T-helper 1 cell (primary cell): ENCODE measurements at places on chromosomes 3 and 15.

DNA sequence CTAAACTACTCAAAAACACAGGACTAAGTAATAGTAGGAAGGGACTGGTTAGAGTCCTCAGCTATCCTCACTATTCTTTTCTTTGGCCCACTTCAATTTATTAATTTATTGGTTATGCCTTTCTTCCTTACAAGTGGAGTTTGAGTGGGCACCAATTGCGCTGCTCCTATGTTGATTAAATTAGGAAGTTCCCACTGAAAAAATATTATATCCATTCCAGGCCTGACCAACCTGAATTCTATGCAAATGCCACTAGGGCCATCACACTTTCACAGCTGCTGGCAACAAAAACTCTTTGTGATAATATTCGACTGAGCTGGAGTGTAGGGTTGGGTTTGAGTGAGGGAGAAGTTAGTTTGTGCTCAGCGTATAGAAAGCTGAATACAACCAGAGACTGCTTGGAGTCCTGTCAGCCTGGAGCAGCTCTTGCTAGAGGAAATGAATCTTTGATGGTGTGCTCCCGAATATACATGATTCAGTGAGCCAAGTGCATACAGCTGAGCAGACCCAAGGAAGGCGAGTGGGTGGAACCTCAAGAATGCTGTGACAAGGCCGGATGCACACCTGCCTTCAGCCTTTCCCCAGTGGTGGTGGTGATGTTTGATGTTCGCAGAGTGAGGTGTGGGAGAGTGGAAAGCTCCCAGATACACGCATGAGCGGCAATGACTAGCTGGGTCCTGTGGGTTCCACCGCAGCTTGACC, 1.5 kb downstream of the ARHGEF3 start:
- DNase-seq: peak; percentile 73

- no peak for DNase-seq
Measured at GRCh38 chr3:43696441-43696840, 5.7 kb downstream of the ABHD5 start.

DNA sequence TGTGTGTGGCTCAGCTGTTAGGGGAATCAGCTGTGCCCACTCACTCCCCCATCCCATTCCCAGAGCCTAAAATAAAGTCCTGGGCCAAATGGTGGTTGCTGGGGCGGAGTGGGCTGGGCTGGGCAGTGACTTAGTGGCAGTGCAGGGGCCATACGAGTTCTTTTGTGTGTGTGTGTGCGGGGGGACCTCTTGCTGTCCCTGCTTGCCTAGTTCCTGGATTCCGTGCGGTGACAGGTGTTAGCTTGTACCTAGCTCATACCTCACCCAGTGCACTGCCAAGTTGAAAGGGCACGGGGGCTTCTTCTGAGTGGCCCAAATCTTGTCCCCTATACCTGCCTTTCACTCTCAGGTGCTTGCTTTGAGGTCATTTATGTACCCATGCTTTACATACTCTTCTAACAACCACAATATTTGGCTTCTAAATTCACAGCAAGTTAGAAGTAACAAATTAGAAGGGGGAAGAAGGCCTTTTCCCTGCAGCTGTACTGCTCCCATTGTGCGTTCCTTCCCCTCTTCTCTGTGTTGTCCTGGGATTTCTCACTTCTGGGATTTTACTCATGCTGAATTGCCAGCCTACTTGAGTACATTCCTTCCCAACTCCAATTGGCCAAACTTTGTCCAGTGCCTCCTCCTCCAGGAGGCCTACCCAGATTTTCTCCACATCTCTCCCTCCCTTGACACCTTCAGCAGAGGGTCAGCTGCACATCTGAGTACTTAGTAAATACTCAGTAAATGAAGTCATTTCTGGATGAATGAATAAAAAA, 66.3 kb upstream of the POLG start:
- no peak for DNase-seq

GRCh38 chr3:27578032-27578431, 93.8 kb upstream of the SLC4A7 start:
- DNase-seq: no peak

DNA sequence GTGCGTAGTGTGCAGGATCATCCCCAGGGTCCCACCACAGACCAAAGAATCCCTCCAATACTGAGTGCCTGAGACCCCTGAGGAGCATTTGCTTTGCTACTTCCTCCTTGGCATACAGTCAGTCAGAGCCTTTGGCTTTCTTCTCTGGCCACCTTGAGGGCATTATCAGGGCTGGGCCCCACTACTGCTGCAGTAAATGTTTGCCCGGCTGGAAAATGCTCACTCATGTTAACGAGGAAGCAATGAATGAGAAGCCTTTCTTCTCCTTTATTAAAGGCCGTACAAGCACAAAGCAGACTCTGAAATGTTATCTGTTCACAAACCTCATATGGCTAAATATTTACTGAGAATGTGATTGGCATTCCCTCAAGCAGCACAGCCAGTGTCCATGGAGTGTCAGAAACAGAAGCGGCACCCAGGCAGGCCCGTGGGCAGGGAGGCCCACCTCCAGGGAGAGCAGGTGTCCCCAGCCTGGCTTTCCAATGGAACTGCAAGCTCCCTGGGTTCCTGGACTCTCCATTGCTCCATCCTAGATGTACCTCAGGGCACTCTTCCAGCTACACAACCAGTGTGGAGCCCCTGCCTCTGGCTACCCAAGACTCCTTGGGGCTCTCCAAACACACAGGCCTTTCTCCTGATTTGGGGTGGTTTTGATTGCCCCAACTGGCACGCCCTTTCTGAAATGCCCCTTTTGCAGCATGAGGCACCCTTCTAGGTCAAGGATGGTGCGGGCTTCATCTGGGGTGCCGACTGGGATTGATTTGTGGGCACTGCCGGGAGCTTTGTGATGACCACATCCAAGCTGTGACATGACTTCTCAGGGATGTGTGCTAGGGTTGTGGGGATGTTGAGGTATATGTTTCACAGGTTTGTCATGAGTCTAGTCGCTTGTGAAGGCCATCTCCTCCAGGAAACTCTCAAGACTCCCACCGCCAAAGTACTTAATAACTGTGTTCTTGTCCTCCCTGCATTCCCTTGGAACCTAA, 195.6 kb downstream of the FAM43A start:
- DNase-seq: no peak

DNA sequence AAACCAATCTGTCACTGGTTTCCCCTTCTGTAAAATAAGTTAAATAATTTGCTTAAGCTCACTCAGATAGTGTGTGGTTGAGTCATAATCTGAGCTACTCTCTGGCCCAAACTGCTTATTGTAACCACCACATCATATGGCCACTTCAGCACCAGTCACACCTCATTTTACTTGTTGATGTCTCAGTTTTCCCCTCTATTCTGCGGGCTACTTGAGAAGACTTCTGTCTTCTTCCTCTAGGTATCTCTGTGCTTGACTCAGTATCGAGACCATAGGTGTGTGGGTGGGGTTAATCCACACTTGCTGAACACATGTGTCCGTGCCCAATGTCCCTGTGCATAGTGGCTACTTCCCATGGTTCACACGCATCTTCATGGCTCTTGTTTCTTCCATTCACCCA, 32.9 kb downstream of the CRYGS start:
- DNase-seq: no peak

- no peak for DNase-seq
Measured at GRCh38 chr3:43862992-43863805, 172.5 kb downstream of the ABHD5 start.

DNA sequence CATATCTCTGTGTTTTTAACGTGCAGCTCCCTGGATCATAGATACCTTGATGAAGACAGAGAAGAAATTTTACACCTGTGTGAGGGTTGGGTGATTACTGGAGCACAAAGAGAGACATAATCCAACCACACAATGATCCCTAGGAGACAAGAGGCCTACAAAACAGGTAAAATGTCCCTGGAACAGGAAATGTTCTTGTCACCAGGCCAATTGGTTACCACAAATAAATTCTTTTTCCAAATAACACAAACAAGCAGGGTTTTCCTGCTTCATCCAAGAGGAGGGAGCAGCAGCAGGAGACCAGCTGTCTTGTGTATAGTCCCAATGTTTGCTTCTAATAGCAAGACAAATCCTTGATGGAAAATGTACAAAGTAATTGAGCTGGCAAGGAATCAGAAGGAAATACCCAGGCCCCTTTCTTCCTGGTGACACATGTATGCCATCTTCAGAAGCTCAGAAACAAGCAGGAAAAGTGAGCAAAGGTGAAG, 1.4 kb downstream of the MGLL start:
- DNase-seq: no peak

GRCh38 chr3:189041482-189042090, 130.2 kb upstream of the TPRG1 start:
- peak; percentile 91 for DNase-seq

- DNase-seq: no peak
Measured at GRCh38 chr3:72744330-72744729, 103.9 kb downstream of the SHQ1 start.

DNA sequence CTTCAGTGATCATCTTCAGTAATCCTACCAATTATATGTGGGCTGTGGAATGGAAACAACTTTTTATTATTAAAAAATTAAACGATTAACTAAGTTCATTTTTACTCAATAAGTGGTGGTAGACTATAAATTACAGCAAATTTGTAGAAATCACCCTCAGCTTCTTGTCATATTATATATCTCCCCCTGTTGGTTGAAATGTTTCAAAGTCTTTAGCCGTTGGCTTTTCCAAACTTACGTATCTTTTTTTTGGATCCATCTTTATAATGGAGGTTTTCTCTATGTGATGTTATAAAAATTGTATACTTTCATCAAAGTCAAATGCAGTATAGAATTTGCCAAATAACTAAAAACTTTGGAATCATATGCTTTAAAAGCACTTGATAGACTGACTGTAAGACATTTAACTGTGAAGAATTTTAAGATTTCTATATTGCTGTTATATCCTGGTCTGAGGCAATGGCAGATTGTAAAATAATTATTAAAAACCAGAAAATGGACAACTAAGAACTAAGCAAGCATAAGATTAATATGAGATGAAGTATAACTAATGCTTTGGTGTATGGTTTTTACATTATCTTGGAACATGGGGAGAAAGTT, 44.7 kb downstream of the ATP11B start:
- DNase-seq: no peak

- peak; percentile 70 for DNase-seq
Measured at GRCh38 chr3:187740421-187741399, 4.6 kb downstream of the BCL6 start.

GRCh38 chr15:67744331-67745072, 80.8 kb upstream of the SKOR1 start:
- no peak for DNase-seq

GRCh38 chr3:25789596-25790556, at the start of gene OXSM:
TSS of gene OXSM (plus strand) at chr3:25790090. CDS start at chr3:25791021, 931 bp downstream.
- peak; percentile 85 for DNase-seq

DNA sequence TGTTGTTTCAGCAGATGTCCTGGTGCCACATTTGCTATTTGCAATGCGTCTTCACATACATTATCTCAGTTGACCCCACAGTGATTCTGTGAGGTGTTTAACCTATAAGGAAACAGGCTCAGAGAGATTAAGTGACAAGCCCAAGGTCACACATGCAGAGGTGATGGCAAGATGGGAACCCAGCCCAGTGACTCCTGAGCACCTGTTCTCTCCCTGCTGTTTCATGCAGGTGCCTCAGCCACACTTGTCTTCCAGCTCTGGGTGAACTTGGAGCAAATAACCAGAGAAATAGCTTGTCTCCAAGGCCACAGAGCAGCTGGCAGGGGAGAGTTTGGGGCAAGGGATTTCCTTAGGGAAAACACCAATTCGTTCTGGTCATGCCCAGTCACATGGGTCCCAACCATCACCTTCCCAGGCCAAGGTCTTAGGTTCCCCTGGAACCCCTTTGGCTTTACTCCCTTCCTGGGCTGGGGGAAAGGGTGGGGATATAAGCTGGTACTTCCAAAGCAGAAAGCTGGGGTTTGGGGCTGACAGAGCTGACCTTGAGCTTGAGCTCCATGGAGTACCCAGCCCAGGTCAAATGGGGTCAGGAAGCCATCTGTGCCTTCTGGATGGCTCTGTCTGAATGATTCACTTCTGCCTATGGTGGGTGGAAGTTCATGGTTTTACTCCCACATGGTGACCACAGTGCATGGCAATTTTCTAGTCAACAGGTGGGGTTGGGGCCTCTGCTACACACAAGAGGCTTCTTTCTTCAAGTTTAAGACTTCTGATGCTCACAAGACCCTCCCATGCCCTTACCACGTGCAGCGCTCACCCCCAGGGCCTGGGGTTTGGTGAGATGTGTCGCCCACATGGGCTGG, 22.4 kb downstream of the LIPC start:
- no peak for DNase-seq

GRCh38 chr3:18354701-18355100, 70.4 kb downstream of the SATB1 start:
- no peak for DNase-seq

DNA sequence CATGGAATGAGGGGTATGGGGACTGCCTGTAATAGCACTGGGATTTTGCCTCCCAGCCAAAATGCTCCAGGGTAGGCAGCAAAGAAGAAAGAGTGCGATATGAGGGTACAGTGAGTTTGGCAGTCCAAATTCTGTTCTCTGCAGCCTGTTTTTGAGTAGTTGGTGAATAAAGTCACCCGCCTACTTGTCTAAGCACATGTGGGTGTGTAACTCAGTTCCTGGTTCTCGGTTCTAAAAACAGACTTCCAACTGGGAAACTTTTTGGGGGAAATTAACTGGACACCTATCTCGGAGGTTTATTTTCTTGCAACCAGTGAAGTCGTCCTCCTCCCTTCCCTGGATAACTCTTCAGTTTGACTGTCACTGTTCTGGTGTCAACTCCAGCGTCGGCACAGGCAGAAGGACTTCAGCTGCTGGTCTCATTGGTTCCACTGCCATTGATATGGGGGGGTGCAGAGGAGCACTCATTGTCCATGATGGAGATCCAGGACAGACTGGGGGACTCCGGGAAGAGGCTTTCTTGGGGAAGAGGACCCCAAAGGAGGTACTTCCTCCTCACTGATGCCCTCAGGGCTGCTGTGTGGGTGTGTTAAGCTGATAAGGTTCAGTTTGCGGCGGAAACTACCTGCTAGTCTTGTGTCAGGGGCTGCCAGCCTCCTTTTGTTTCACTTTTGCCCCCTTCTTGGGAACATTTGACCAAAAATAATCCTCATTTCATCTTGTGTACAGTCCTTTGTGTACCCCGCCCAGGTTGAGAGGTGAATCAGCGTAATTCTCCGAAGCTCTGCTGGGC, 13.2 kb downstream of the GHRL start:
- no peak for DNase-seq

GRCh38 chr3:172629470-172629869, 81.4 kb downstream of the NCEH1 start:
- no peak for DNase-seq

DNA sequence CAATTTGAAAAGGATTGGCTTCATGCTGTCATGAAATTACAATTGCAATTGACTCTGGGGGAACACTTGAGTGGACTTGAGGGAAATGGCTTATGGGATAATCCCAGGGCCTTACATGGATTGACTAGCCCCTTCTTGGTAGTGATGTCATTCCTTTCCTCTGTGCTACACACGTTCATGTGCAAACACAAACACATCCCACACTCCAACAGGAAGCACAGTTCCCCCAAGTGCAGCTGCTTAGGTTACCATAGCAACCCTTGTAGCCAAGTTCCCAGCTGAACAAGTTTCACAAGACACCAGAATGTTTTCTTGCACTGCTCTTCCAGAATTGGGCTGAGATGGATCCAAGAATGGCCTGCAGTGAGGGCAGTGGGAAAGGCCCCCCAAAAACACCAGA, 217.0 kb downstream of the ZNF621 start:
- no peak for DNase-seq

- no peak for DNase-seq
Measured at GRCh38 chr3:172355836-172356235, 92.4 kb downstream of the GHSR start.
